NCI-H510A treated with DMSO at 0.1 percent for 48 hours (cell line): ENCODE measurements at places on chromosomes 5 and 9.
A peak's percentile ranks its signal among the peaks of the same experiment; 100 is the strongest.

GRCh38 chr5:79021753-79022152 is 36.6 kb upstream of the ARSB start:
- DNase-seq: no peak

DNA sequence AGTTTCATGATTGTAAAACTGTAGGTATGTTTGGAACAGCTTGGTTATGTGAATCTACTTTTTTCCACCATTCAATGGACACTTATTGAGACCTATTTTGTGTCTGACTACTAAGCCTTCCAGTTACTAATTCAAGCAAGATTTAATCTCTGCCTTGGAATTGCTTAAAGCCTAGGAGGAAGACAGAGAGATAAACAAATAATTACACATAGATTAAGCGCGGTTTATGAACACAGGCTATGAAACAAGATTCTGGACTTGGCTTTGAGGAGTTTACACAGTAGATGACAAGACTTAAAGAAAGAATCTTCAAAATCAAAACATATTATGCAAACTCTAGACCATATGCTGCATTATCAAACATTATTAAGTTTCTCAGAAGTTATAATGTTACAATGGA is 340.4 kb downstream of the RASEF start:
- no peak for DNase-seq

DNA sequence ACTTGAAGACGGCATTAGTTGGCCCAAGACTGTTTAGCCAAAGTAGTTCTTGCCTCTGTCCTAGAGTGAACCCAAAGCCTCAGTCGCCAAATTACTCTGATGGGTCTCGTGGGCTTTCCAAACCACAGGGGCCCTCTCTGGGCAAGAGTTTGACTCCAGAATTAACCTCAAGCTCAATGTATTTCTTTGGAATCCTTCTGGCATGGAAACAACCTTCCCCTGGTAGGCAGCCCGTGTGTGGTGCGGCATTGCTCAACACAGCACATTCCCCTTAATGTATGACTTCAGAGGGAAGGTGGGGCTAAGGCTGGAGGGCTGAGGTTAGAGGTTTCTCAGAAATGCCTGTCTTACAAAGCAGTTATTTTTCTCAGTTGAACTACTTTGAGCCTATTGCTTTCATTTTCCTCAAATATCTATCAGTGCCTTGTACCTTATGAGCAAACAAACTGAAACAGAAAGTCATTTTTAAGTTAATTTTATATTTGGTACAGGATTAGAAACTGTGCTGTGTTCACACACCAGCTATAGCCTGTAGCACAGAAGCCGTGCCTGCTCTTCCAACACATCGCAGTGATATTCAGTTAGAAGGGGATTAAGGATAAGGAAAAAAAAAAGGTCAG is 123.9 kb upstream of the HAPLN1 start:
- no peak for DNase-seq

GRCh38 chr9:112618385-112619009 is 99.4 kb downstream of the INIP start:
- no peak for DNase-seq

DNA sequence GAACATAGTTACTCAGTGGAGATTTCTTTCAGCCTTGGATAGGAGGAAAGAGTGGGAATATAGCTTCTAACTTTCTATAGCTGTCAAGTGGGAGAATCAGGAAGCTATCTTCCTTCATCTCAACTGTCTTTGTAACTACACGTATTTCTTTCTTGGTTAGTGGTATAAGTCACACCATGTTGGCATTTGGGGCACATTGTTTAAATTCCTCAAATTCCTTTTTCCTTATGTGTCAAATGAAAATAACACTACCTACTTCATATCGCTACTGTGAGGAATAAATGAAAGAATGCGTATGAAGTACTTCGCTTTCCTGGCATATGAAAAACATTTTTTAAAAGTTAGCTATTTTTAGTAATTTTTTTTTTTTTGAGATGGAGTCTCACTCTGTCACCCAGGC is 1082.5 kb upstream of the WWC1 start:
- DNase-seq: no peak

GRCh38 chr9:18106006-18106560 is 367.9 kb upstream of the ADAMTSL1 start:
- no peak for DNase-seq

GRCh38 chr5:154999865-155000264 is 13.7 kb upstream of the KIF4B start:
- DNase-seq: no peak

DNA sequence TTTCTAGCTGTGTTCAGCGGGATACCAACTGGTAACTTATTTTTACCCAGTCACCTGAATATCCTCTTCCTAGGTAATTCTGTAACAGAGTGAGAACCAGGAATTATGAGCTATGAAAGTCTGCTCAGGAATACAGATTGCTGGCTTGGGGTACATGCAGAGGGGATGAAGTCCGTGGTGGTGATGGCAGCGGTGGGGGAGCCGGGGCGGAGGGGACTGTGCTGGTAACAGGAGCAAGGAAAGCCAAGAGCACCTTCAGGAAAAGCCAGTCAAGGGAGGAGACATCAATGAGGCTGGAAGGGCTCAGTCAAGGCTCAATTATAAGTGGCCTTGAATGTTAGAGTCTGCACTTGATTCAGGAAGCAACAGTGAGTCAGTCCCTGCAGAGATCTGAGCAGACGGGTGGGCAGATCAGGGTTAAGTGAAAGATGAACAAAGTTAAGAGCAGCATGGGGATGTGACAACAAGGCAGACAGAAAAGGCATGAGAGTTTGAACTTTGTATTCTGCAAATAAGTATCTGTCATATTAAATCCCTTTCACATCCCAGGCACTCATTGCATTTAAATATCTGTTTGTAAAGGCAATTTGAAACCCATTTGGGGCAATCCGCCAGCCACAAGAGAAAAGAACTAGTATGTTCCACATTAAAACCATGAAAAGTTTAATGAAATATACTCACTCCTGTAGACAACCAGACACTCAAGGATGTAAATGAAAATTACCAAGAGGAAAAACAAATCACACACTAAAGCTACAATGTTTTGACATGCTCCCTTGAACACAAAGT is 101.2 kb downstream of the TTC39B start:
- no peak for DNase-seq

DNA sequence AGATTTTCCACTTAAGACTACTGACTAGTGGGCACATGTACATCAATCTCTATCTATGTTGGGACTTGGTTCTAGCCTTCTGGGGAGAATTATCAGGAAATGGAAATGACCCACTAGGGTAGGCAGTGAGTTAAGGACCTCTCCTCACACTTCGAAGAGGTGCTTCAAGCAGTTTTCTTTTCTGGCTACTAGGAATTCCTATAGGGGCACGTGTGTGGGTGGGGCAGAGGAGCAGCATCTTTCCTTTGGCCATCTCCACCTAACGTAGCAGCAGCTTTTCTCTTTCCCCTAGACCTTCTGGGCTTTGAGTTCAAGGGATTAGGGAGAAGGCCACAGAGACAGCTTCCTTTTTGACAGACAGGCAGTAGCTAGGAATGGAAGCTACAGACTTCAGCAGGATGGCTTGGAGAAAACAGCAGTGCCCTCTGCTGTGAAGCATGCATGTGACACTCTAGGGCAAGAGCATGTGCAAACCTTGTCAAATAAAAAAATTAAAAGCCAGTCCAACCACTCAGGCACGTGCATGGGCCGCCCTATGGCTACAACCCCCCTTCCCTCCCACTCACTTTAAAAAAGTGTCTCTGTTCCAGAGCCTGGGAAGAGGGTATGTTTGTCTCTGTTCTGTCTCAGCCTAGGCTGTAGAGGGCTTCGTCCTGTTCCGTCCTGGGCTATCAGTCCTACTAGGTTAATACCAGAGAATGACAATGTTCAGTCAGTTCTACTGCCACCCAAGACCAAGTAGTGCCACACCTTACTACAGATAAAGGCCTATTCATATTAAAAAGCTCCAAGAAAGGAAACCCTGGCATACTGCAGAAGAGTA is 8.7 kb upstream of the GFRA3 start:
- DNase-seq: peak; percentile 21

- DNase-seq: no peak
These were observed 1755.4 kb upstream of the ACO1 start for GRCh38 chr9:30628915-30629567.

- no peak for DNase-seq
These were observed 5.6 kb upstream of the LCN2 start for GRCh38 chr9:128143525-128144238.

GRCh38 chr5:187617-188451 is 3.5 kb upstream of the LRRC14B start:
- DNase-seq: no peak

DNA sequence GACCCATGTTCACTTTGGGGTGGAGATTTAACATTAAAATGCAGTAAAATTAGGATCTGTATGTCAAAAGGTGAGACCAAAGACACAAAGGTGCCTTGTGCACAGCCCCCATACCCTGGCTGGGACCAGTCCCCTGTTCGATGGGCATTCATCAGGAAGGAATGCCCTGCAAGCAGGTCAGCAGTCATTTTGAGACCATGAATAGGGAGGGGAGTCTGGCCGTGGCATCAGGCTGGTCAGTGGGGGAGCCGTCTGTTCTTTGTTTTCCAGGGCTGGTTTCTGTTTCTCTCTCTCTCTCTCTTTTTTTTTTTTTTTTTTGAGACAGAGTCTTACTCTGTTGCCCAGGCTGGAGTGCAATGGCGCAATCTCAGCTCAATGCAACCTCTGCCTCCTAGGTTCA is 68.9 kb upstream of the GOLM1 start:
- DNase-seq: no peak

DNA sequence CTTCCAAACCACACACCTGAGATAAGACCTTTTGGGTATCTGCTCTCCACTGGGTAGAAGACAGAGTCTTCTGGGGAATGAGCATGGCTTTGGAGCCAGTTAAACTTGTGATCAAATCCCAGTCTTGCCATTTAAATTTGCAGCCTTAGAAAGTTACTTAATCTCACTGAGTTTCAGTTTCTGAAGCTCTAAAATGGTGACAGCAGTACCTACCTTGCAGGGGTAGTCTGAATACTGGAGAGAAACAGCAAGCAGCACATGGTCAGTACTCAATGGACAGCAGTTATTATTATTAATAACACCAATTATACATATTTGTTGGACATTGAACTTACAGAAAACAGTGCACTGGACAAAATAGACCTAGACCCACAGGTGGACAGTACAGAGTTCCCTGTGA is 260.9 kb downstream of the MAN2A1 start:
- DNase-seq: no peak

- DNase-seq: no peak
These were observed 5.5 kb downstream of the RNU6ATAC start for GRCh38 chr9:134158753-134159392.

- DNase-seq: no peak
These were observed 40.6 kb downstream of the CDC42SE2 start for GRCh38 chr5:131304414-131304813.
